KG1 (cell line): ENCODE measurements at places on chromosomes 6 and 20.

- no peak for DNase-seq
Observed at GRCh38 chr20:62103508-62104233, 18.6 kb upstream of the LSM14B start.

DNA sequence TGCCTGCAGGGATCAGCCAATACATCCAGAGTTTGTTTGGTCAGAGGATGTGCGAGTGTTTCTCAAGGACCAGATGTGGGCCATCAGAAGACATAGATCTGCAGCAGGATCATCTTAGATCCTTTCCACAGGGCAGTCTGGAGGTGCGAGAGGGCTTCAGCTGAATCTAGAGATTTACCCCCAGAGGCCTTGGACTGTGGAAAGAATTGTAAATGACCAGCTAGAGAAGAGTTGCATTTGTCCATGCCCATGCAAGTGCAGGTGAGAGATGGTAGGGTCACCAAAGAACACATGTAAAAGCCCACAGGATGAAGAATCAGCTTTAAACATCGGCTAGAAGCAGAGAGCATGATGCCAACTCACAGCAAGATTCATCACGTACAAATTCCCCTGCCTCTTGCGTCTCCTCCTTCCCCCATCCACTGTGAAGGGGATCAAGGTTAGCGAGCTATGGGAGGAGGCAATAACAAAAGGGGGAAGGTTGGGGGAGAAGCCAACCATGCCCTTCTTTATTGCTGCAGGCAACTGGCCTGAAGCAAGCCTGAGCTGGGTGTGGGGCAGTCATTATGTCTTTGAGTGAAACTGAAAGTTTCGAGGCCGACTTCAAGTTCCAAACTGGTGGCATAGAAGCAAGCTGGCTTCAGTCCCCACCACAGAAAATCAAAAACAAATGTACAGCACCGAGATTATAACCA, 83.5 kb downstream of the SCML4 start:
- DNase-seq: no peak

DNA sequence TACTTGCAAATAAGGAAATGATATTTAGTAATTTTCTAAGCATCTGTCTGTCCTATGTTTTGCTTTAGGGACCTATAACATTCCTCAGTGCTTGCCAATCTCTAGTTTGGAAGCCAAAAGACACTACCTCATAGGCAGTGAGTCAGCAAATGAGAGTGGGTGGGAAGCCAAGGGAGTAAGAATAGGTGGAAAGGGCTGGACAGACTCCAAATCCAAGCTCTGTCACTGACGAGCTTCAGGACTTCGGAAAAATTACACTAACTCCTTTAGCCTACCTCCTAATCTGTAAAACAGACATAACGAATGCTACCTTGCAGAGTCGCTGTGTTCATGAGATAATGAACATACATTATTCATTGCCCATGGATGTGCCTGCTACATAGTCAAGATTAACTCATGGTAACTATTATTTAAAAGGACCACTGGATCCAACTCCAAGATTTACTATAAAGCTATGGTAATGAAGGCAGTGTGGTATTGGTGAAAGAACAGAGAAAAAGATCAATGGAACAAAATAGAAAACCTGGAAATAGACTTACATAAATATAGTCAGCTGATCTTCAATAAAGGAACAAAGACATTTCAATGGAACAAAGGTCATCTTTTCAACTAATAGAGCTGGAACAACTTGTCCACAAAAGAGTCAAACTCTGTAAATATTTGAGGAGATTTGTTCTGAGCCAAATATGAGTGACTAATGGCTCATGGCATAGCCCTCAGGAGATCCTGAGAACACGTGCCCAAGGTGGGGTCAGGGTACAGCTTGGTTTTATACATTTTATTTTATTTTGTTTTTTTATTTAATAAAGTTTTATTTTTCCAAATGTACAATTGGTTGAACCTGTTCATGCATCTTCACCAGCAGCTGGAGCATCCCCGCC, 64.1 kb downstream of the FAM50B start:
- DNase-seq: no peak

DNA sequence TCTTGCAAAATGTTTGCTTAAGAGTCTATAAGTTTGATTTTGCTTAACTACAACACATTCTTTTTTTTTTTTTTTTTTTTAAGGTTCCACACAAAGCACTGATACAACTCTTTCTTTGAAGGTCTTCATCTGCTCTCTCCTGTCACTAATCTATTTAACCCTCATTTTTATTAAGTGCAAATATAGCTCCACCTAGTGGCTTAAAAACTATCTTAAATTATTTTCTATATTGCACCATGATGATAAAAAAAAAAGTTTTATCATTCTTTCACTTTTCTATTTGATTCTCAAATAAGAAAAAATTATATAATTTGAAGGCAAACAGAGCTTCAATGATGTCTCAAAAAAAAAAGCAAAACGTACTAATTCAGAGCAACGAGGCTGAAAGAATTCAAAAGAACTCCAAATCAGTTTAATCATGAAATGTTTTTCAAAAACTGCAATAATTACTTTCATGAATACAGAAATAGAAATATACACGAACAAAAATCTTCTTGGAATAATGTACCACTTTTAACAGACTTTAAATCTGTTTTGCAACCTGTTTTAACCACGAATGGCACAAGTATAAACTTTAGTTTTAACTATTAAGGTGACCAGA, 12.8 kb downstream of the ESF1 start:
- peak; percentile 33 for DNase-seq

- no peak for DNase-seq
Observed at GRCh38 chr6:48151142-48151541, 40.1 kb upstream of the PTCHD4 start.

- no peak for DNase-seq
Observed at GRCh38 chr20:39865446-39865845, 823.6 kb downstream of the MAFB start.

GRCh38 chr6:134187751-134188150, 130.2 kb downstream of the SGK1 start:
- DNase-seq: no peak

DNA sequence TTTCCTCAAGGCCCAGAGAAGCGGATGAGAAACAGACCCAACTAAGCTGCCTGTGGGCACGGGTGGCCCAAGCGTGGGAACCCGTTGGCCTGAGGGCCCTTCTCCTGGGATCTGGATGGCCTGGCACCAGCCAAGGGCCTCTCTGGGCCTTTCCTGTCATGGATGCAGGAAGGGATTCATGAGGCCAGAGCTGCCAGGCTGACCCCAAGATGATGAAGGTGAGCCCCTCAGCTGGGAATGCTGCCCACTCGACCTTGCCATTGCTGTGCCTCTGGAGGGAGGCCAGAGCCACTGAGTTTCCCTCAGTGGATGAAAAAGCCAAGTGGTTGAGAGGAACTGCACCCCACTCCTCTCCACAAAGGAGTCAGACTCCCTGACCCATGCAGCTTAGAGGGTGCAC, 171.2 kb downstream of the VEGFA start:
- no peak for DNase-seq

DNA sequence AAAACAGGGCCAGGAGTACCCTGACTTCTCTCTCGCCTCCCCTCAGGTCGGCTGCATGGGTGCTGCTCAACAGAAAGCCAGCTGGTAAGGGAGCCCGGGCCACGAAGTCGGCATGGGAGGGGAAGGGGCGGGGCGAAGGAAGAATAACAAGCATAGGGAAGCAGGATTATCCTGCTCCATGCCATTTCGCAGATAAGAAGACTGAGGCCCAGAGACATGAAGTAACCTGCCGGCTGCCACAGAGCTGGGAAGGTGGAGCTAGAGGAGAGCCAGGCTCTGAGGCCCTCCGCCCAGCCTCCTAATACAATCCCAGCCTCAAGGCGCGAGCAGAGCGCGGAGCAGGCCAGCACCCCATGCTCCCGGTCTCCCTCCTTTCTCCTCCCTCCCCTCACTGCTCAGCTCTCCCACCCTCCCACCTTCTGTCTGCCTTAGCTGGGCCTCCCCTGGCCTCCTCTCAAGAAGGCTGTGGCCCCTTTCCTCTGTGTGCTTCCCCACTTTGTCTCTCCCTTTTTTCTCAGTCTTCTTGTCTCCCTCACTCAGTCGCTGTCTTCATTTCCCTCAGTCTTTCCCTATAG, 13.2 kb upstream of the HMGA1 start:
- no peak for DNase-seq

GRCh38 chr20:60362531-60362930, 404.3 kb downstream of the CDH26 start:
- DNase-seq: no peak

GRCh38 chr6:5059036-5059896, 25.9 kb upstream of the PPP1R3G start:
- DNase-seq: no peak

- peak; percentile 5 for DNase-seq
Observed at GRCh38 chr6:89597988-89598387, 40.6 kb downstream of the LYRM2 start.

DNA sequence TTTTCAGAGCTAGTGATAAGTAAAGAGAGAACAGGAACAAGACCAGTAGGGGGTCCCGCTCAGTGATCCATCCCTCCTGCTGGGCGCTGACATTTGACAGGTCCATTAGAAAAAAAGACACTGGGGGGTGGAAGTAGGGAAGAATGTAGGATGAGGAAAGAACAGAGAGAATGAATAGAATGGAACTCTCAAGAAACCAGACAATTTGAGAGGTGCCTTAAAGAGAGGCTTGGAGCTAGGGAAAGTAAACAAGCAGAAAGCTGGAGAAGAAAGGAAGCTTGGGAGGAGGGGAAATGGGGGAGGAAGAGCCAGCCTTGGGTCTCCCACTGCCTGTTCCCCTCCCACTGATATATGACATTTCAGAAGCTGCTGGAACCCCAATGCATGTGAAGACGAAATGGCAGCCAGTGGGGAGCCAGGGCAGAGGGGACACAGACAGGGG, 8.4 kb downstream of the GABBR1 start:
- DNase-seq: no peak

- no peak for DNase-seq
Observed at GRCh38 chr20:63477061-63477616, 4.7 kb upstream of the KCNQ2 start.

GRCh38 chr20:54624706-54625390, 149.5 kb downstream of the DOK5 start:
- DNase-seq: no peak

- DNase-seq: no peak
Observed at GRCh38 chr6:20712011-20712410, 177.8 kb downstream of the CDKAL1 start.
